ENCODE measurements at places on chromosomes 7 and 10.

GRCh38 chr10:112388548-112388947 lies 14.6 kb downstream of the ACSL5 start:
- no peak for DNase-seq

DNA sequence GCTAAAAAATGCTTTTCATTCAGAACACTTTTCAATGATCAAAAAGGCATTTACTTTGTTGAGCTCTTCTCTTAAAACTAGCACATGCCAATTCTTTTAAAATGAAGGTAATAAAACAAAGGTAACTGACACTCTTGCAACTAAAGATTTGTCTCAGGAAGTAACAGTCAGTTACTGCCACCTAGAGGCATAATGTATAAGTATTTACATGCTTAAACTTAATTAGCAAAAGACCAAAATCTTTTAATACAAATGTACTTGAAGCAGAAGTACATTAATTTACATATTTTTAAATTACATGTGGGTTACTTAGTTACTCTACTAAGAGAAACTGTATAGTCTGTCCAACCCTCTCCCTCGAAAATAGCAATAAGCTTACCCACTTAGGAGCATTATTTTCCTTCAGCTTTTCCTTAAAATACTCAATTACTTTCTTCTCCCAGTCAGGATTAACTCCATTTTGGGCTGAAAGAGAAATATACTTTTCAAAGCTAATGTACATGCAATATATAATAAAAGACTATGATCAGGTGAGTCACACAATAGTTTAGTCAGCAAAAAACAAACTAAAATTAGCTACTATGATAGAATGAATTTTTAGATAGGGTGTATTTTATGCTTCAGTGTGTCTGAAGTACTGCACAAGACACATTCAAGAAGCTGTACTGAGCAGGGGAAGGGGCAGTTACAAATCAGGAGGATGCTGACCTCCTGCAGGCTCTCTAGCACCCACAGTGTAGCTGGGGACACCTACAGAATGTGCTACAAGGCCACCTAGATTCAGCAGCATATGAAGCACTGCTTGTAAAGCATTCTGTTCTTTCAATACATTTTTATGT lies 13.0 kb downstream of the MCMBP start:
- DNase-seq, result no peak

GRCh38 chr7:15197042-15197977 lies 294.8 kb upstream of the DGKB start:
- no peak for DNase-seq

DNA sequence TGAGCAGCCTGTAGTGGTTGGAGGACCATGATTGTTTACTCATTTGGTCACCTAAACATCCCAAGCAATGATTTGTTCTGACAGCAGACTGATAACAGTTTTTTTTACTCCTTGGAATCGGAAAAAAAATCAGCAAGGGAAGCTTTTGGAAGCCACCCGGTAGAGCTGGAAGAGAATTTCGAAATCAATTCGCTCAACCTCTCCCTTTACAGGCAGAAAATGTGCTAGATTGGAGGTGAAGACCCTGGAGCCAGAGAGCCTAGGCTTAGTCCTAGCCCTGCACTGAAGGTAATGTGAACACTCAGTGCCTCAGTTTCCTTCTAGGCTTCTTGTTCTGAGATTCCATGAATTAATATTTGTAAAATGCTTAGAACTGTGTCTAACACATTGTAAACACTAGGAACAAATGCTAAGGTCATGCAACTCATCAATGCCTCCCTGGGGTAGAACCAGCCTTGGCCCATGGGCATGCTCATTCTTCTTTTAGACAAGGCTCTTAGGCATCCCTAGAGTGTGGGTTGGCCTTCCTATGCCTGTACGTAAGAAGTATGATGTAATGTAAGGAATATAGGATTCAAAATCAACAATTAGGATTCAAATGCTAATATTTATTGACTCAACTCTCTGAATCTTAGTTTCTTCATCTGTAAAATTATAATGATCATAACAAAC lies 52.7 kb downstream of the MET start:
- no peak for DNase-seq

DNA sequence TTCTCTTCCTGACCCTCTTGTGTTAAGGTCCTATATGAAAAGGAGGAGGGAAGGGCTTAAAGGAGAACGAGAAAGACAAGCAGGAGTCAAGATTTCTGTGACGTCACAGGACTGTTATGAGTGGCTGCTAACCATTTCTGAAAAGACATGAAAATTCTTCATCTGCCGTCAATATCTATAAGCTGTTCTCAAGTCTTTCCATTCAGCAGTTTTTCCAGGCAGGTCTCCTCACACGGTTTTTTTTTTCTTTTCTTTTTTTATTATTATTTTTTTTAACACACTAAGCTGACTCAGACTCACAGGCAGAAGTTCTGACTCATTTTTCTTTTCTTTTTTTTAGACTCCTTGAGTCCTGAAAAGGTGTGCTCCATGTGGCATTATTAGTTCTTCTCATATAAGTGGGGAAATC lies 72.0 kb downstream of the DGKI start:
- peak; percentile 17 for DNase-seq

GRCh38 chr7:42440951-42441350 lies 203.9 kb upstream of the GLI3 start:
- no peak for DNase-seq

DNA sequence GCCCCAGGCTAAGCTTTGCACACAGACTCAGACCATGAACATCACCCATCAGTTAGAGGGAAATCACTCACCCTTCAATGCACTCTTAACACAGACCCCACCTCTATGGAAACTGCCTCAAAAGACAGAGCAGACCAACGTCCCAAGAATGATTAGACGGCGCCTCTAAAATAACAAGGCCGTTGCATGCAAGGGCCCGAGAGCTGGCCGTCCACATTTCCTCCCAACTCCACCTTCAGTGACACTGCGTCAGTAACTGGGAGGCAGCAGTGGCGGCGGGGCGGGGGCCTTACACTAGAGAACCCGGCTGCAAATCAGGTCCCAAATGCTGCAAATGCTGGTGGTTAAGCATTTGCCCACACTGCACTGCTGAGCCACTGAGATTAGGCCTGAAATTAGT lies 115.0 kb downstream of the PTPRN2 start:
- DNase-seq, result no peak

- DNase-seq, result no peak
Measured at GRCh38 chr10:59181668-59182067, 5.2 kb downstream of the PHYHIPL start.

DNA sequence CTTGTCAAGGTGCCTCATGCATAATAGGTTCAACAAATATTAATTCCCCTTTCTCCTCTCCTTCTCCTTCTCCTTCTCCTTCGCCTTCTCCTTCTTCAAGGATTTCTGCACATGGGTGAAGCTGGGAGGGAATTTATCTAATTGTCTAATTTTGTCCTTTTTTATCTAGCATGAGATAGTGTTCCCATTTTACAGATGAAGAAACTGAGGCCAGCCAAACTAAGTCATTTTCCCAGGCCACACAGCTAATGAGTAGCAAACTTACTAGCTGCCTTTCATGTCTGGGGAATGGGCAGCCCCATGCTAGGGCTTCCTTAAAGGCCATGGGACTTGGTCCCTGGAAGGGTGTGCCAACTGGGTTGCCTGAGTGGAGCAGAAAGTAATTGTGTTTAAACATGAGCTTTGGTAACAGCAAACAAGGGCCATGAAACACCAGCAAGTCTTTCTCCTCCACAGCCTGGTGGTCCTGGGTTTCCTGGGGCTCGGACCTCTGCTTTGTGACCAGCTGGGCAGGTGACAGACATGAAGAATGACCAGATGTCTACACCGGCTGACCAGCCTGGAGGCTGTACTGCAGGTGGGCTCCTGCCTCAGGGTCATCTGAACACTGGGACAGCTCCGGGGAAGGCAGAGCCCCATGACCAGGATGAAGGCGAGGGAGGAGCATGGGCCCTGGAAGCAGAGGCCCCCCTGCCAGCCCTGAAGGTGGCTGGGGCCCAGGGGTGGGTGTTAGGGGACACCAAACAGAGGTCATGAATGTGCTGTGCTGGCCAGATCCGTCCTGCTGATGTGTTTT lies 138.0 kb downstream of the PTPN20 start:
- DNase-seq, result no peak

GRCh38 chr10:120789303-120790203 lies 61.6 kb upstream of the WDR11 start:
- no peak for DNase-seq

DNA sequence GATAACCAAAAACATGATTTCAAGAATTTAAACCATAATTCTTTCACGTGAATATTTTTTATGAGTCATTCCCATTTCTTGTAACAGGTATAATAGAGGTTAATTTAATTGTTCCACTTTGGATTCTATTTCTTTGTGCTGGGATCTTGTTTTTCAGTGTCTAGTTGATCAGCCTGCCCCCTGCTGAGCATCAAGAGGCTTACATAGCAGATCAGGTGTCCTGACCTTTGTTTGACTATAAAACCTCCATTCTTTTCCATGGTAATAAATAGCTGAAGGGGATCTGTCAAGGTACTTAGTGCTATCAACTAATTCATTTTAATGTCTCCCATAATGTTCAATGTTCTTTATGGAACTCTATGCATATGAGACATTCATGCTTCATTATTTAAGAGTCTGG lies 4.9 kb downstream of the COL17A1 start:
- peak; percentile 29 for DNase-seq

DNA sequence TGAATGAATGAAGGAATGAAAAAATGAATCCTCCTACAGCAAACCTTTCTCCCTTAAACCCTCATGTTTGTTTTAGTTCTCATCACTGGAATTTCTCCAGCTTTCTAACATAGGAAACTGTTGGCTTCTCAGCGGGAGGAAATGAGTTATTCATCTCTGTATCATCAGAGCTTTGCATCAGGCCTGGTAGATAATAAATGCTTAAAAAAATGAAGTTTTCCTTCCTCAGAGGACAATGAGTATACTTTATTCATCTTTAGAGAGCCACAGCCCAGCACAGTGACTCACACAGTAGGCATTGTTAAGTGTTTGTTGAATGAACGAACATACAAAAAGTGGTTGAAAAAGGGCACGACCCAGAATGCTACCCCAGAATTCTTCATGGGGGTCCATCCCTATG lies 62.6 kb downstream of the COL13A1 start:
- DNase-seq, result no peak

- no peak for DNase-seq
Measured at GRCh38 chr10:62512732-62513475, 138.7 kb downstream of the ZNF365 start.

GRCh38 chr7:73669858-73670385 lies 2.3 kb downstream of the VPS37D start:
- DNase-seq, result no peak

GRCh38 chr10:112966194-112966855 lies 16.3 kb downstream of the TCF7L2 start:
- DNase-seq, result no peak

DNA sequence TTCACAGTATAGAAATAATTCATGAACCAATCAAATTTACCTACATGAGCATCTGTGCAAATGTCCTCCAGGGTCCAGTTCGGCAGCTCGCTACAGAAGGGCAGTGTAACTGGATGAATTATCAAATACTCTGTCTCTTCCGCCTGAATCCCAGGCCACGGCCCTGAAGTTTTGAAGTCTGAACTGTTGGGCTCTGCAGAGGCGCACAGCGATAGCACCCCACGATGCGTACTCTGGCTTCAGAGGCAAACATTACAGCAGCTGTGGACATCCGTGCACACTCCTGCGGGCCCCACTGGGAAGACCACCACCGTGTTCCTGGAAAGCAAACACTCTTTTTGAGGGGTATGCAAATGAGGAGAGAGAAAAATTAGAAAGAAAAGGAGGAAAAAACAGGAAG lies 259.8 kb upstream of the TCERG1L start:
- DNase-seq, result no peak

DNA sequence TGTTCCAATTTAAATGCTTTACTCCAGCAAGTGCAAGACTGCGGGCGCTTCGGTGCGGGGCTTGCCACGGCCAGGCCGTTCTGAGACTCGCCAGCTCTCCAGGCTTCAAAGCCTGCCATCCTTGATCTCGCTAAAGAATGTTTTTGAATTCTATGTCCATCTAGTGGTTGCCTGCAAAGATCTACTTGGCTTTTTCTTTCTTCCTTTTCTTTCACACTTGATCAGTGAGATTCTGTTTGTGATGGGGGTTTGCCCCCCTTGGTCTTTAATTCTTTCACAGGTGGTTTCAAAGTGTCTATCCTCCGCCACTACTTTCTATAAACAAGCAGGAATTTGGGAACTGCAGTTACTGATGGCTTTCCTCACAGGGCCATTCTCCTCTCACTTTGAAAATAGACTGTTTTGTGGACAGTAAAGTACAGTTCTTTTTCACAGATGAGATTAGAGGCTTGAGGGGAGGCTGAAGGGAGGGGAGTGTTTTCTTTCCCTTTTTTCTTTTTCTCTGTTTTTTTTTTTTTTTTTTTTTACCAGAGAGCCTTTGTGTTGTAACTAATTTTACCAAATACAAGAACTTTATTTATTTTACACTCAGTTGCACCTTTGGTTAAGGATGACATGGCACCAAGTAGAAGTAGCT lies 15.2 kb upstream of the FBXW4 start:
- no peak for DNase-seq

Measured in activated CD4-positive, alpha-beta T cell treated with anti-CD3 and anti-CD28 coated beads for 36 hours (primary cell).